GM04503 (cell line): ENCODE measurements at places on chromosomes 1 and 21.

- DNase-seq = no peak
Observed at GRCh38 chr21:28337315-28337714, 655.4 kb downstream of the LTN1 start.

DNA sequence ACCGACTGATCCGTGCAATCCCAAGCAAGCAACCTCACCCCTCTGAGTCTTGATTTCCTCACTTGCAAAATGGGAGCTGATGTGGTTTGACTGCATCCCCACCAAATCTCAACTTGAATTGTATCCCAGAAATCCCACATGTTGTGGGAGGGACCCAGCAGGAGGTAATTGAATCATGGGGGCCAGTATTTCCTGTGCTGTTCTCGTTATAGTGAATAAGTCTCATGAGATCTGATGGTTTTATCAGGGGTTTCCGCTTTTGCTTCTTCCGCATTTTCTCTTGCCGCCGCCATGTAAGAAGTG is 58.4 kb downstream of the FHAD1 start:
- peak; percentile 27 for DNase-seq

DNA sequence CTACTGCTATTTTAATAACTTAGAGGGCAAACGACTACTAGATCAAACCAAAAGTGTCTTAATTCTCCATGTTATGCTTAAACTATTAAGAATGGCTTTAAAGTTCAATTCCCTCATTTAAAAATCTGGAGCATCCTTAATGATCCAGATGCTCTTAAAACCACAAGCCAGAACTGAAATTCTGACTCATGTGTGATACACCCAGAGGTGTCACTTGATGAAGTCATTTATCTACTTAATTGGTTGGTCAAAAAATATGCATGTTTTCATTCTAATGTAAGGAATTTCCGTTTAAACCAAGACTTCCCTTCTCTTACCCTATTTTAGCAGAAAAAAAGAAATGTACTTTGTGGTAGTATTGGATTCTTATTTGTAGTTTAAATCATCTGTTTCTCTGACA is 1261.2 kb upstream of the B3GALT2 start:
- DNase-seq = no peak

- no peak for DNase-seq
Observed at GRCh38 chr1:154198756-154199562, 7.1 kb upstream of the TPM3 start.

DNA sequence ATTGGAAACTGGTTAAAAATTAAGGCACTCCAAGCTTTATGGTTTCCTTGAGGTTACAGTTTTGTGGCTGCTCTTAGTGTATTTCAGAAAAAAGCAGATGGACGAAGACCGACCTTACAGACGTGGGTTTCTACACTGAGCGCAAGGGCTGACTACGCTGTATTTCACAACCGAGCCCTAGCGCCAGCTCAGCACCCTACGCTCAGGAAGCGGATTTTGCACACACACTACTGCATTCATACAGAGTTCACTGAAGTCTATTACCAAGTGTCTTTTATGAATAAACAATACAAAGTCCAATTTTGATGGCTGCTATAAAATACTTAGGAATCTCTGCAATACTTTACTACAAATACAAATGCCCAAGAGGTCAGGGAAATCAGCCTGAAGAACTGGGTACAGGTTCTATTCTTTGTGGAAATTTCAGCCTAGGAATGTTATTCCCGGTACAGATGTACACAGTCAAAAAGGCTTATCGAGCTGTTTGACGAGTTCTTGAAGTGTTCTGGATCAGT is 23.8 kb downstream of the PTTG1IP start:
- no peak for DNase-seq
